HL-60 (cell line): ENCODE measurements at places on chromosomes 2 and 18.
A peak's percentile ranks its signal among the peaks of the same experiment; 100 is the strongest.

DNA sequence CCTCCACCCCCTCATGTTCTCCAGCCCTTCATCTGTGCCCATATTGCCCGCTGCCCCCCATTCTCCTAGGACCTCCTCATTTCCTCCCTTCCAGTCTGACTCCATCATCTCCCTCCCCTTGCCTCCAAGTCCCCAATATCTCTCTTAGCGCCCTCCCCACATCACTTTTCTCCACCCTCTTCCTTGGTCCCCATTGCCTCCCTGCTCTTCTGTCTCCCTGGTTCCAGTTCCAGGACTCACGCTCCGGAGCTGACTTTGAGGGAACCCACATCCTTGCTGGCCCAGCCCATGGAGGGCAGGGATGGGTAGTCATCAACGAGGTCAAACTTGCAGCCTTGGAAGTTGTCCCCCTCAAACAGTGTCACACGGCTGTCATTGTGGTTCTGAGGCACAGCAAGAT is 2.6 kb downstream of the CRYBA2 start:
- DNase-seq = no peak

DNA sequence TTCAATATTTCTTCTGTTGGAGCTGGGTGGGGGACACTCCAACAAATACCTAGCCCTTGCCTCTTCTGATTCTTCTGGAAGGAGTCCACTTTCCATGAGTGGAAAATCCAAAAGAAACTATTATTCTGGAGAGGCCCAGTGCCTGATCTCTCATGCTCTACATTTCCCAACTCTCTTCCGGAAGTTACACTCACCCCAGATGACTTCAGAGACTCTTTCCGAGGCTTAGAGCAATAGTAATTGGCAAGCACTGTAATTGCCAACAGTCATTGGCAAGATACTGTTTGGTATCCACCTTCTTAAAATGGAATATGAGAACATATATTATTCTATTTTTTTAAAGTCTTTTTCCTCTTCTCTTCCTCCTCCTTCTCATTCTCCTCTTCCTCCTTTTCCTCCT is 60.5 kb upstream of the CYRIA start:
- no peak for DNase-seq

- DNase-seq = no peak
Observed at GRCh38 chr2:160087854-160088745, 25.7 kb upstream of the PLA2R1 start.

DNA sequence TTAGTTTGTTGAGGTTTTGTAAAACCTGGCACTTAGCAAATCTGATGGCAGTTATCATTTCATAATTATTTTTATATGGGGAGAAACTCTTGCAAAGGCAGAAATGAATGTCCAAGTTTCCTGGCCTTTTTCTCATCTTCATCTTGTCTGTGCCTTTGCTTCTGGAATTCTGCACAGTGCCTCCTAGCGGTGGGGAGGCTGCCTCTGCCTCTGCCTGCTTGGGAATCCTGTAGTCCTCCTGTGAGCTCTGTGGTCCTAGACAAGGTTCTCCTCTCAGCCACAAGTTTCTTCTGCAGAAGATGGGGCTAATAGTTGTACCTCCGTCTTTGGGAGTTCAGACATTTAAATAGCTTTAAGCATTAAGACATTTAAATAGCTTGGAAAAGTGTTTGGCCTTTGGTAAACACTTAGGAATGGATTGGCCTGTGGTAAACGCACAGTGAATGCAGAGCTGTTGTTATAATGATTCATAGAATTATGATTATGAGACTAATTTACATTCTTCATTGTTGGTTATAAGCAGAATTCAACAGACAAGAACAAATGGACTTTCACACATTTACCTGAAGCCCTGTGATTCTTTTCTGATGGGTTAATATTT is 101.2 kb downstream of the ZNF236 start:
- peak; percentile 24 for DNase-seq
